Natural killer cell treated with Interleukin-12 subunit alpha and Interleukin-12 subunit beta and Interleukin-15 and Interleukin-18, amount 100 ng/mL, for 72 hours (primary cell): ENCODE measurements at places on chromosomes 16 and 17. TPM values are rescaled to one million over a fixed set of nuclear protein-coding genes. Genes with fewer than 3 reads are reported as not detected.

- H3K4me1 ChIP-seq: peaks cover 40% of the 10 kb centered on the region
- no peaks in the 10 kb centered on the region for H3K36me3 ChIP-seq
- no peak overlapping the region for H3K27ac ChIP-seq
Measured at GRCh38 chr17:80585890-80586845, 41.5 kb downstream of the RPTOR start.

- peaks cover 20% of the 10 kb centered on the region for H3K4me1 ChIP-seq
- no peaks in the 10 kb centered on the region for H3K36me3 ChIP-seq
- peak overlapping the region; percentile 27 for H3K4me3 ChIP-seq
- no peak overlapping the region for H3K27ac ChIP-seq
Measured at GRCh38 chr17:65371702-65372101, 189.7 kb downstream of the AXIN2 start.

DNA sequence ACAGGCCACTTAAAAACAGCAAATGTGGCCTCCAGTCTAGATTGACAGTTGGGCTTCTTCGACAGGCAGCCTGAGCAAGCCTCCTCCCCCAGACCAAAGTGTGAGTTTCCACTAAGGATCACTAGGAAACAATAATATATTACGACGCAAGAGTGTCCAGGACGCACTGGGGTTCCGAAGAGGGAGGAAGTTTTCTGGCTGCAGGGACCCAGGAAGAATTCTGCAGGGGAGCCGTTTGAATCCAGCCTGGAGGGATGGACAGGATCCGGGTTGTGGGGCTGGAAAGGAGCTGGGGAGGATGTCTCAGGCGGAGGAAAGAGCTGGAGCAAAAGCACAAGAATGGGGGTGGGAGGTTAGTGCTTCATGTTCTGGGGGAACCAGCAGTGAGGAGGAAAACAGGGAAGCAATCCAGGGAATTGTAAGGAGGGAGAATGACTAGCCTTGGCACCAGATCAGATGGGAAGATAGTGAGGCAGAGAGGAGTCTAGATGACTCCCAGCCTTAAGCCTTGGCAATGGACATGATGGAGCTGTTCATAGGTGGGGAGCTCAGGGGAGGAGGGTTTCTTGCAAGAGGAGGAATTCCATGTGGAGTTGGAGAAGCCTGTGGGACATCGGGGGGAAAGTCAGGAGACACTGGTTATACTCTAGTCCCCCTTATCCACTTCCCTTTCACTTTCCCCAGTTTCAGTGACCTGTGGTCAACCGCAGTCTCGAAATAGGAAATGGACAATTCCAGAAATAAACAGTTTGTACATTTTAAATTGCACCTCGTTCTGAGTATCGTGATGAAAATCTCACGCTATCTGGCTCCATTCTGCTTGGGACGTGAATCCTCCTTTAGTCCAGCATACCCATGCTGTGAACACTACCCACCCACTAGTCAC, 26.6 kb downstream of the NGFR start:
- no peak for DNase-seq
- no peaks in the 10 kb centered on the region for H3K36me3 ChIP-seq
- H3K27me3 ChIP-seq: no peaks in the 10 kb centered on the region
- no peaks in the 10 kb centered on the region for H3K4me1 ChIP-seq

The SARM1 gene
- total RNA-seq: 29.4 TPM

- peaks cover 11% of the 10 kb centered on the region for H3K4me1 ChIP-seq
- no peak overlapping the region for H3K4me3 ChIP-seq
- no peaks in the 10 kb centered on the region for H3K27me3 ChIP-seq
- H3K27ac ChIP-seq: no peak overlapping the region
- H3K36me3 ChIP-seq: peaks cover 6% of the 10 kb centered on the region
- no peak for DNase-seq
Measured at GRCh38 chr17:45639297-45639849, 144.7 kb upstream of the CRHR1 start.
